HTR-8/SVneo (cell line): ENCODE measurements at places on chromosomes 5 and 9.

DNA sequence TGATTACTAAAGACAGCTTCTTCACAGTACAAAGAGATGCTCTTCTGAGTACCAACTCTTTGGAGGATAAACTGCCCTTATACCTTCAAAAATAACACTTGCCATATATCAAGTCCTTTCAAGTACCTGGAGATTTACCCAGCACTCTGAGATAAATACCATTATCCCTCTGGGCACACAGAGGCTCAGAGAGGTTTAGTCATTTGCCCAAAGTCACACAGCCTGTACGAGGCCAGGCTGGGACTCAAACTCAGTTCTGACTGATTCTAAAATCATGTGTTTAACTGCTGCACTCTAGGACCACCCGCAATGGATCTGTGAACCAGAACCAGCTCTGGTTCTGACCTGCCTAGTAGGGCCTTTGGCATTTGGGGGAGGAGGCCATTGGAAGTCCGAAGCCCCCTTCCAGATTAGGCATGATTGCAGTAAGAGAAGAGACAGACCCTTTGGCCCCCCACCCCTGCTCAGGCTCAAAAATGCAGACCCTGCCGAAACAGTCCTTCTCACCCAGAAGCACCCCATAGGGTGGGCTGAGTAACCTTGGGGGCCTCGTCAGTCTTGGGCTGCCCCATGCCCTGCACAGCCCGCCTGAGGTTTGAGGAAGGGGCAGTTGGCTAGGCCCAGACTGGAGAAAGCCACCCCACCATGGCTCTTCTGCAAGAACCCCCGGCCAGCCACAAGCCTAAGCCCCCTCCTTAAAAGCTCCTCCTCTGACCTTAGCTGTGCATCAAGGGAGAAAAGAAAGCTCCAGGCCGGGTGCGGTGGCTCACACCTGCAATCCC, 32.8 kb upstream of the IL17B start:
- no peak for DNase-seq

DNA sequence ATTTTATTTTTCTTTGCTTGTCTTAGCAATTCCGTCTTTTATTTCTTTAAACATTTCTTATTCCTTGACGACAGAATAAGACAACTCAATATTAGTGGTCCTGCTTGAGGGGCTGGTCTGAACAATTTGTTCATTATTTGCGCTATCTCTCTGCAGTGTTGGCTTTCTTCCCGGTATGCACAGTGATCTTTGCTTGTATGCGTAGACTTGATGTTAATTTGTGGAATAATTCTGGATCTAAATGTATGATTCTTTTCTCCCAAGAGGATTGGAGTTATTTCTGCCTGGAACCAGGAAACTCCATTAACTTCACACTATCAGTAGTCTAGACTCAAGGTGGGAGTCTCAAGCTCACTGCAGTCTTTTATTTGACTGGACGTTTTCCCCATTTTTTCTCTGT, 80.4 kb downstream of the KDM4C start:
- DNase-seq = no peak

- DNase-seq = no peak
These were observed 59.5 kb upstream of the RARS1 start for GRCh38 chr5:168426864-168427172.

DNA sequence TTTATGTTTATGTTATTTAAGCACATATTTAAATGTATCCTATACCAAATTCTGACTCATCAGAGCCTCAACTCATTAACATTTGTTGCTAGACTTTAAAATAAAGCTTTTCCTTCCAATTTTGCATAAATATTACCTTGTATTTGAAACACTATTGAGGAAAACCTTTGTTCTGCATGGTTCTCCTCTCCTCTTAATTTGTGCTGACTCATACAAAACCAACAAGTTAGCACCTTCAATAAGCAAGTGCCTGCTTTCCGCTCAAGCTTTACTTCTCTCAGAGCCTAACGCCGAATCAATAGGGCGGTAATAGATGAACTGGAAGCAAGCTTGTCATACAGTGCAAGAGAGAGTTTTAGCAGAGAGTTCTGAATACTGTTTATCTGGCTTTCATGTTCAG, 7.9 kb downstream of the AMACR start:
- DNase-seq = no peak

DNA sequence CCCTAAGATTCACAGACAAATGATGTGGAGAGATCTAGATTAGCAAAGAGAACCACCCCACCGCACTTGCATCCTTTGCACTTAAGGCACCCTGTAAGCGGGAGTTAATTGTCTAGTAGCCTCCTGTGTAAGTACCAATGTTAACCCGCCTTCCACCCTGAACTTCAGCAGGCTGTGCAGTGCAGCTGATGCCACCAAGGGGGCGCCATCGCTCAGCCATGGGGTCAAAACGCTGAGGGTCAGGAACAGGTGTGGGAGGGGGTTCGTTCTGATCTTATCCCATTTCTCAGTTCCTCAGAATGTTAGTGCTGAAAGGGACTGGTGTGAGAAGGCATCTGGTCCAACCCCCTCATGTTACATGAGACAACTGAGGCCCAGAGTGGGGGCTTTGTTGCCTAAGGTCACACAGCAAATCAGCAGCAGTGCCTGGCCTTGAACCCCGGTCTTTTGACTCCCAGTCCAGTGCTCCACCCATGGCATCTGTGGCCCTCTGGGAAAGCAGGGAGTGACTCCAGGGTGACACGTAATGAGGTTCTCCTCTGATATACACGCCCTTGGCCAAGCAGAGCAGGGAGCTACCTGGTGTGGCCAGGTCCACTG, 57.3 kb downstream of the CYFIP2 start:
- no peak for DNase-seq

GRCh38 chr9:123662057-123662776, 267.7 kb downstream of the DENND1A start:
- no peak for DNase-seq

DNA sequence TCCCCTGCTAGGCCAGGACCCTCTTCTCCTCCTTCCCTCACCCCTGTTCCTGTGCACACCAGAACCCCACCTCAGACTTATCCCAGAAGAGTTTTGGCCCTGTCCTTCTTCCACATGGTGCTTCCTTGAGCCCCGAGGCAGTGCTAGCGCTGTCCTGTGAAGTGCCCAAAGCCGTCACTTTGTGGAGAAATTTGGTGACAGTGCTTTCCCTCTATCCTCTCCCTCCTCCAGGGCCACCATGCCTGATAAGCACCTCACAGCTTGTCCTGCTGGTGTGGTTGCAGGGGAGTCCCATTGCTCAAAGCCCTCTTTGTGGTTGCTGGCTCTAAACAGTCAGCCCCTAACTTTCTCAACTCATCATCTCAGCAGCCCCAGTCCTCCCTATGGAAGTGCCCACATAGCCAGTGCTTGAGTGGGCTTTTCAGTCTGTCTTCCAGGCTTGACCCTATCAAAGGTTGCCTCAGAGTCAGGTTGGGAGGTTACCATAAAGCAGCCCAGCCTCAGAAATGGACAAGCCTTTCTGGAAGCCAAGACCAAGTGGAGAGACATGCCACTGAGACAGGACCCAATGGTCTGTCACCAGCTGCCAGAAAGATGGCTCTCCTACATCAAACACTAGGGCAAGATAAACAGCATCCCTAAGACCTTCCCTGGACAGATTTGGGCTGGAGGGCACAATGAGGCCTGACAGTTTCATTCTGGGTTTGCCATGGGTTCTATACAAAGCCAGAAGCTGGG, 18.0 kb downstream of the IGIP start:
- DNase-seq = no peak

GRCh38 chr9:37906312-37907239, 2.6 kb upstream of the SLC25A51 start:
- DNase-seq = no peak
